ENCODE measurements at places on chromosomes 5 and 9. TPM values are rescaled to one million over a fixed set of nuclear protein-coding genes. Genes with fewer than 3 reads are reported as not detected.

DNA sequence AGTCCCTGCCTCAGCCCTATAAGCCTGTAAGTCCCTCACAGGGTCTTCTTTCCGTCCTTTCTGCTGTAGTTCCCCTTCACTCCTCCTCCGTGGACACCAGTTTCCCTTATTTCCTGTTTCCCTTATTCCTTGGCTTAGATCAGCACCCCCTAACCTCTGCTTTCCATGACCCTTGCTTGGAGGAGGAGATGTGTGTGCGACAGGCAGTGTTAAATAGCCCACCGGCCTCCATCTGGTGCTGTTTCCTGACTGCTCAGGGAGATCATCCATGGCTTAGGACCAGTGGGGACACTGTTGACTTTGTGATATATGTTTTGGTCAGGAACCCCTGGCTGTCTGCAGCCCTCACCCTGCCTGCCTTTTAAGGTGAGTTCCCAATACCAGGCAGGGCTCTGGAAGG is 34.1 kb upstream of the PSD2 start:
- no peak for DNase-seq

GRCh38 chr5:154058055-154059038 is 19.6 kb downstream of the MFAP3 start:
- no peak for DNase-seq

PCDHB7 gene
- total RNA-seq = 1.0 TPM

GRCh38 chr5:151490627-151491026 is 43.2 kb downstream of the SLC36A1 start:
- DNase-seq = no peak

GFRA3 gene
- 1.7 TPM for total RNA-seq

GRCh38 chr5:67725604-67726003 is 490.0 kb upstream of the PIK3R1 start:
- DNase-seq = no peak

Data from left cardiac atrium (tissue), 4 donors.